ENCODE measurements at places on chromosomes 3 and 15. TPM values are rescaled to one million over a fixed set of nuclear protein-coding genes. Genes with fewer than 3 reads are reported as not detected.

ENTPD3 gene
- 0.36 TPM for total RNA-seq

CIDEC gene
- not detected for total RNA-seq

SLC24A5 gene
- total RNA-seq, result not detected

STARD9 gene
- total RNA-seq, result 8.0 TPM

NTRK3 gene
- total RNA-seq, result 19.6 TPM

CATSPER2 gene
- 2.4 TPM for total RNA-seq

PRTG gene
- total RNA-seq, result 0.45 TPM

DAZL gene
- total RNA-seq, result not detected

A4GNT gene
- not detected for total RNA-seq

CCDC9B gene
- 16.2 TPM for total RNA-seq

BCHE gene
- 5.7 TPM for total RNA-seq

ARL6IP5 gene
- 108 TPM for total RNA-seq

CHCHD6 gene
- 13.4 TPM for total RNA-seq

KCNAB1 gene
- 9.2 TPM for total RNA-seq

GCNT3 gene
- total RNA-seq, result 0.27 TPM

KNL1 gene
- total RNA-seq, result 1.3 TPM

NBEAL2 gene
- total RNA-seq, result 6.4 TPM

OR5H15 gene
- total RNA-seq, result not detected

SCG3 gene
- total RNA-seq, result not detected

ACTC1 gene
- total RNA-seq, result not detected

ITIH4 gene
- total RNA-seq, result not detected

GPR87 gene
- 0.18 TPM for total RNA-seq

SNX22 gene
- total RNA-seq, result 0.18 TPM

CACNA2D2 gene
- total RNA-seq, result not detected

CPNE9 gene
- not detected for total RNA-seq

POLQ gene
- total RNA-seq, result 10.1 TPM

LRTM1 gene
- not detected for total RNA-seq

SPINK8 gene
- not detected for total RNA-seq

ADCY5 gene
- under 0.01 TPM for total RNA-seq

MDFIC2 gene
- not detected for total RNA-seq

MRPL3 gene
- total RNA-seq, result 164 TPM

TRPM1 gene
- not detected for total RNA-seq

COLQ gene
- total RNA-seq, result 1.8 TPM

ACVR2B gene
- total RNA-seq, result 2.5 TPM

TIGIT gene
- total RNA-seq, result 0.18 TPM

COL6A5 gene
- not detected for total RNA-seq

CLDN18 gene
- not detected for total RNA-seq

CSPG5 gene
- 0.09 TPM for total RNA-seq

GNAT1 gene
- not detected for total RNA-seq

CCR1 gene
- total RNA-seq, result 0.90 TPM

SLC25A36 gene
- total RNA-seq, result 75.4 TPM

CKMT1B gene
- not detected for total RNA-seq

LRRC58 gene
- total RNA-seq, result 39.5 TPM

ROBO1 gene
- total RNA-seq, result 25.3 TPM

RBP2 gene
- not detected for total RNA-seq

CISH gene
- 1.4 TPM for total RNA-seq

ZNF860 gene
- 1.2 TPM for total RNA-seq

C2CD4A gene
- total RNA-seq, result not detected

KLHL40 gene
- not detected for total RNA-seq

STX19 gene
- not detected for total RNA-seq

FGF12 gene
- total RNA-seq, result 0.08 TPM

ANKUB1 gene
- not detected for total RNA-seq

DLEC1 gene
- total RNA-seq, result 0.09 TPM

CHDH gene
- 7.9 TPM for total RNA-seq

DNAJA4 gene
- total RNA-seq, result 0.65 TPM

SLITRK3 gene
- total RNA-seq, result not detected

ALPK3 gene
- total RNA-seq, result 0.18 TPM

GPR160 gene
- total RNA-seq, result 0.90 TPM

CLASP2 gene
- total RNA-seq, result 54.8 TPM
